ENCODE measurements at places on chromosomes 2 and 18.

DNA sequence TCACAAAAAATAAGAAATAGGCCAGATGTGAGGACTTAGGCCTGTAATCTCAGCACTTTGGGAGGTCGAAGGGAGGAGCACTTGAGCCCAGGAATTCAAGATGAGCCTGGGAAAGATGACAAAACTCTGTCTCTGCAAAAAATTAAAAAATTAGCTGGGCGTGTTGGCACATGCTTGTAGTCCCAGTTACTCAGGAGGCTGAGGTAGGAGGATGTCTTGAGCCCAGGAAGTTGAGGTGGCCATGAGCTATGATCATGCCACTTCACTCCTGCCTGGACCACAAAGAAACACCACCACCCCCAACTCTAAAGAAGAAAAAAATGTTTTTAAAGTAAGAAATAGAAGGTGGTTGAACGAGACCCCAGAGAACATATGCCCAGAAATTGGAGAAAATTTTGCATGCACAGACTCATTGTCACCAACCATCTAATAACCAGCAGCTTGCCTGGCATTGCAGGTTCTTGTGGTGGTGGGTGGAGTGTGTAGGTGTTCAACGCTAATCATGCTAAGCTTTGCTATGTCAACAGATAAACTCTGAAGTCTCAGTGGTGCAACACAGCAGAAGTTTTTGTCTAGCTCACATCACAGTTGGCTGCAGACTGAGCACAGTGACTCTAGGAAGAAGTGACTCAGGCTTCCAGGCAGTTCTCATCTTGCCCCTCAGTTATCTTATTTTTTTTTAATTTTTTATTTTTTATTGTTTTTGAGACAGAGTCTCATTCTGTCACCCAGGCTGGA is 18.6 kb downstream of the ARL4C start:
- no peak for DNase-seq

DNA sequence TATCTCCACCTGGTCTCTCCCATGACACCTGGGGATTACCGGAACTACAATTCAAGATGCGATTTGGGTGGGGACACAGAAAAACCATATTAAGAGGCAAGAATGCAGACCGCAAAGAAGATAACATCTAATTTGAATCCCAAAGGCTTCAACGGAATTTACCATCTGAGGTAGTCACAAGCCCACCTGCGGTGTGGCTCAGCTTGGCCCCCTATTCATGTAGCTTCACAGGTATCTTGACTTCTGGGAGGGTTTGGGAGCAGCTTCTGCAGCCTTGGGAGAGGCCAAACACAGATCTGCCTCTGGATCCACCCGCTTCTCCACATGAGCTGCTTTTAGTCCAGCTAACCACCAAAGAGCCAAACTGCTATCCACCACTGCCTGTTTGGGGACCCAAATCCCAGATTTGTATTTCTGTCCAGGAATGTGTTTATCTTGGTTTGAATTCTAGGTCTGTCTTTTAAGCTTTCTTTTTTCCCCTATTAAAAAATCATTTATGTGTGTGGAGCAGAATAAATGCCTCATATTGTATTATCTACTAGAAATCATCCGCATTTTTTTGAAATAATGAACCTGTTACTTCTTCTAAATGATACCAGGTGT is 247.6 kb downstream of the DLGAP1 start:
- no peak for DNase-seq

- DNase-seq = no peak
Measured at GRCh38 chr2:222922019-222922800, 61.4 kb downstream of the ACSL3 start.

GRCh38 chr18:46274266-46274665 is 170.1 kb downstream of the HAUS1 start:
- no peak for DNase-seq

- no peak for DNase-seq
Measured at GRCh38 chr2:159326569-159327255, 40.2 kb upstream of the WDSUB1 start.

- peak; percentile 32 for DNase-seq
Measured at GRCh38 chr2:170816504-170817092, at the start of gene GAD1. Gene GAD1 (plus strand): TSS chr2:170816887. CDS start chr2:170818592, 1,705 bp downstream.

Data from NCI-H1436 treated with DMSO at 0.1 percent for 48 hours (cell line).